ENCODE measurements at places on chromosomes 4 and X.

- DNase-seq, result no peak
Observed at GRCh38 chrX:72001471-72001870, 90.8 kb downstream of the NHSL2 start.

DNA sequence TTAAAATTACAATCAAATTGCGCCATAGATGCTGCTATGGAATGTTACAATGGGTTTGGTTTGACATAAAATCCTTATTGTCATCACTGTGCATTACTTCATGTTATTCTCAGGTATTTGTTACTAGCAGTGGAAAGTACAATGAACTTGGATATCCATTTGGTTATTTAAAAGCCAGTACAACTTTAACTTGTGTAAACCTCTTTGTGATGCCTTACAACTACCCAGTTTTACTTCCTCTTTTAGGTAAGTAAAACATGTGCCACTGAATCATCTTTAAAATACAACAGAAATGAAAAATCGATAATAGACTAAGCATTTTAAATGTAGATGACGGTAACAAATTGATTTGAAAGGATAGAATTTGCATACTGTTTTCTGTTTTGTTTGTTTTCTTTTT, 35.6 kb downstream of the INTS6L start:
- DNase-seq, result no peak

- DNase-seq, result no peak
Observed at GRCh38 chrX:136747003-136747986, 33.4 kb downstream of the ARHGEF6 start.

- no peak for DNase-seq
Observed at GRCh38 chrX:100600758-100601157, 16.0 kb downstream of the TNMD start.

- DNase-seq, result peak; percentile 79
Observed at GRCh38 chr4:94410678-94411206, 41.0 kb upstream of the PDLIM5 start.

DNA sequence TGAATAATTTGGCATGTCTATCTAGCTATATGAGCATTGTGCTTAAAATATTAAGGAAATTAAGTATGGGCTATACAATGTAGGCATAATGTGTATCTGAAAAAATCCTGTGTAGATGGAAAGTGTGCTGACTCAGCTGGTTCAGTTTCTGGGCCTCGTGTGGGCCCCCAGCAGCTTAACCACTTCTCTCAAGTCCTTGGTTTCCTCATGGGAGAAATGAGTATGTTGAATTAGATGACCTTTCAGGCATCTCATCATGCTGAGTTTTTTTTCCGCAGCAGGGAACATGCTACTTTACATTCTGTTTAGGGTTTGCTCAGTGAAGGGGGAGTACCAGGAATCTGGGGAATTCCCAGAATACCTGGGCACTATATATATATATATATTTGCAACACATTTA, 30.5 kb downstream of the RHOH start:
- no peak for DNase-seq

DNA sequence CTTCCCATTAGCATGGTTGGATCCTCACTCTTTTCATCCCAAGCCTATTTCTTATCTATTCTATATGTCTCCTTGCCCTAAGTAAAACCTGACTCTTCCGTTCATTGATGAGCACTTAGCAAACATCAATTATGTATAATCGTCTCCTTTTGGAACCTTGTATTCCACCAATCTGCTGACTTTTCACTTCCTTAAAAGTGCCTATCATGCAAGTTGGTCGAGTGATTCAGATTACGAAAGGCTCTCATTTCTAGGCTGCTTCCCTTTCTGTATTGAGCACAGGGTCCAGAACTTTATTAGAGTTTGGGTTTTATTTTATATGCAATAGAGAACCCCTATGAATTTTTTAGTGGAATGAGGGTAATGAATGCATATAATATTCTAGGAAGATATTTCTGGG, 27.1 kb upstream of the ALB start:
- no peak for DNase-seq

GRCh38 chr4:106353786-106354185, 14.8 kb downstream of the GIMD1 start:
- DNase-seq, result no peak

- no peak for DNase-seq
Observed at GRCh38 chrX:136745215-136746173, 35.2 kb downstream of the ARHGEF6 start.

DNA sequence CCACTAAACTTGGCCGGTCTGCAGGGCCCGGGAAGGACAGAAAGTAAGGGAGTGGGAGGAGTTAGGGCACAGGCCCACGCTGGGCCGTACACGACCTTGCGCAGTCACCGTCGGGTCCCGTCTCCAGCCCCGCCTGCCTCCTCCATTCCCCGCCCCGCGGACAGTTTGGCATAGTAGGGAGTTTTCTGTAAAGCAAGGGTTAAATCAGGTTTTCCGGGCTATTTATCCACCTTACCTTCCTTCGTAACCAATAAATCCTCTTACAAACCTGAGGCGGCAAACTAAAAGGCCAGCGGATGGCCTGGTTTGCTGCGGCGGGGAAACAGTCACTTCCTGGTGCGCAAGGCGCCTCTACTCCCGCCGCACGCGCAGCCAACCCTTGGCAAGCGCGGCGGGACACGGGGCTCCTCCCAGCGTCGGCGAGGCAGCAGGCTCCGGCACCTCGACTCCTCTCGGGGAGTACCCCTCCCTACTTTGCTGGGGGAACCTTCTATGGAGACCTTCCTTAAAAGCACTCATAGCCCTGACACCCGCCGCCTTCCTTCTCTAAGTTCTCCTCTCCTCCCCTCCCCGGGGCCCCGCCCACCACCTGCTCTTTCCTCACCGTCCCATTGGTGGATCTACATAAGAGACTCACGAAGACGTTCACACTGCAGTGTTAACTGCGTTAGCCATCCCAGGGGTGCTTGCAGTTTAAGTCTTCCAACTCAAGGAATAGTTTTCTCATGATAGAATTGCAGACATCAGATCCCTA, at the start of gene TRMT2B:
Gene TRMT2B (minus strand): TSS at position 563 of the 754 bp plus-strand sequence. CDS start 9,822 bp downstream, outside the sequence.
- peak; percentile 81 for DNase-seq

DNA sequence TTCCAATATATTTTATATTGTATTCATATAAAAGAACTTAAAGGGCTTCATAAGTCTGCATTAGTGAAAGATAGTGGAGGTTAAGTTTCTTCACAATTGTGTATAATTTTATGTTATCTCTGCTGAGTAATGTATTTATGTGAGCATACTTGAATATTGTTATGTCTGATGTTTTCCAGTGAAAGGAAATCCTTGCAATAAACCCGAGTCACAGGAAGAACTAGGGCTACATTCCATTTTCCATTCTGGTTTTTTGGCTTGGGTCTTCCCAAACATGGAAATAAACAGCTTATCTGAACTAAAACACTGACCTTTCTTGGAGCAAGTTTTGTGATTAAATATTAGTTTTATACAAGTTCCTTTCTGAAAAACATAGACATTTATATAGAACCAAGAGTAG, 231.3 kb upstream of the GPRIN3 start:
- DNase-seq, result no peak

- DNase-seq, result no peak
Observed at GRCh38 chr4:169675825-169676224, 55.4 kb downstream of the CLCN3 start.

DNA sequence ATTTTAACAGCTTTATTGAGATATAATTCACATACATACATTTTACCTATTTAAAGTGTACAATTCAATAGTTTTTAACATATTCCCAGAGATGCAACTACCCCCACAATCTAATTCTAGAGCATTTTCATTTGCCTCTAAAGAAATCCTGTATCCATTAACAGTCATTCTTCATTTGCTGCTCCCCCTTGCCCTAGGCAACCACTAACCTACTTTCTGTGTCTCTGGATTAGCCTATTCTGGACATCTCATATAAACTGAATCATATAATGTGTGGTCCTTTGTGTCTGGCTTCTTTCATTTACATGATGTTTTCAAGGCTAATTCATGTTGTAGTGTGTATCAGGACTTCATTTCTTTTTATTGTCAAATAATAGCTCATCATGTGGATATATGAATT, 105.1 kb upstream of the GRPR start:
- peak; percentile 11 for DNase-seq

- DNase-seq, result no peak
Observed at GRCh38 chrX:5681159-5681558, 547.5 kb downstream of the NLGN4X start.

DNA sequence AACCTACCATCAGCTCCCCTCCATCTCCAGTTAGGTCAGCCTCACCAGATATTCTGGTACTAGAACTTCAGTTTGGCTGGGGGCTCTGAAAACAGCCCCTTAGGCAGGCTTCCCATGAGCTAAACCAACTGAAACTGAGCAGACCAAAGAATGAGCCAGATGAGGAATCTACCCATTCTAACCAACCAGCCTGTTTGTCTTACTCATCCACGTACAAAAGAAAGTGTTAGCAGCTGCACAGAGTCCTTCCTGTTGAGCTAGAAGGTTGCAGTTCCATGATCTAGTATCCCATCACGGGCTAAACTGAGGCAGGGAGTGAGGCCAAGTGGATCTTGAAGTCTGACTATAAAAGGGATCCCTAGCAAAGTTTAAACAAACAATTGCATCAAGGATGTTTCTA, 17.5 kb downstream of the MAGEA9B start:
- no peak for DNase-seq
